ENCODE measurements at places on chromosomes 3 and 15. TPM values are rescaled to one million over a fixed set of nuclear protein-coding genes. Genes with fewer than 3 reads are reported as not detected.

HPS3 gene
- total RNA-seq = 32.6 TPM

TTLL13 gene
- total RNA-seq = not detected

ECE2 gene
- total RNA-seq = not detected

FEZF2 gene
- total RNA-seq = not detected

KBTBD8 gene
- 6.3 TPM for total RNA-seq

TLE3 gene
- total RNA-seq = 30.9 TPM

BTLA gene
- total RNA-seq = not detected

MUSTN1 gene
- total RNA-seq = 0.56 TPM

PTX3 gene
- total RNA-seq = 1,917 TPM

TFDP2 gene
- total RNA-seq = 37.8 TPM

SLC22A14 gene
- total RNA-seq = 0.28 TPM

KBTBD12 gene
- total RNA-seq = not detected

ADAMTSL3 gene
- 0.38 TPM for total RNA-seq

CPLX3 gene
- total RNA-seq = not detected

AAGAB gene
- total RNA-seq = 55.8 TPM

ZNF197 gene
- total RNA-seq = 16.9 TPM

UCN2 gene
- total RNA-seq = 0.85 TPM

TMEM89 gene
- not detected for total RNA-seq

OIP5 gene
- 2.3 TPM for total RNA-seq

ADGRG7 gene
- total RNA-seq = not detected

PPM1L gene
- total RNA-seq = 2.3 TPM

TRAT1 gene
- total RNA-seq = not detected

SCAANT1 gene
- not detected for total RNA-seq

RPL39L gene
- total RNA-seq = 10.7 TPM

EOMES gene
- not detected for total RNA-seq

DAZL gene
- not detected for total RNA-seq

KCTD6 gene
- 8.7 TPM for total RNA-seq

Data from regular cardiac myocyte (primary cell).